ENCODE measurements at places on chromosomes 5 and 9. TPM values are rescaled to one million over a fixed set of nuclear protein-coding genes. Genes with fewer than 3 reads are reported as not detected.

- DNase-seq, result no peak
- no peak overlapping the region for H3K4me3 ChIP-seq
- H3K36me3 ChIP-seq, result no peaks in the 10 kb centered on the region
- H3K27me3 ChIP-seq, result no peaks in the 10 kb centered on the region
- no peaks in the 10 kb centered on the region for H3K4me1 ChIP-seq
Observed at GRCh38 chr5:122701640-122702523, 73.0 kb upstream of the SNX2 start.

GRCh38 chr9:26770821-26771220 lies 121.8 kb downstream of the CAAP1 start:
- H3K27ac ChIP-seq, result no peak overlapping the region
- DNase-seq, result no peak
- no peaks in the 10 kb centered on the region for H3K4me1 ChIP-seq
- no peaks in the 10 kb centered on the region for H3K27me3 ChIP-seq
- no peaks in the 10 kb centered on the region for H3K36me3 ChIP-seq

- H3K36me3 ChIP-seq, result no peaks in the 10 kb centered on the region
- no peak for DNase-seq
- H3K4me3 ChIP-seq, result no peak overlapping the region
- H3K27me3 ChIP-seq, result no peaks in the 10 kb centered on the region
- H3K4me1 ChIP-seq, result no peaks in the 10 kb centered on the region
Observed at GRCh38 chr5:111853748-111854147, 96.8 kb upstream of the NREP start.

Gene IL31RA
- total RNA-seq, result 0.90 TPM

DNA sequence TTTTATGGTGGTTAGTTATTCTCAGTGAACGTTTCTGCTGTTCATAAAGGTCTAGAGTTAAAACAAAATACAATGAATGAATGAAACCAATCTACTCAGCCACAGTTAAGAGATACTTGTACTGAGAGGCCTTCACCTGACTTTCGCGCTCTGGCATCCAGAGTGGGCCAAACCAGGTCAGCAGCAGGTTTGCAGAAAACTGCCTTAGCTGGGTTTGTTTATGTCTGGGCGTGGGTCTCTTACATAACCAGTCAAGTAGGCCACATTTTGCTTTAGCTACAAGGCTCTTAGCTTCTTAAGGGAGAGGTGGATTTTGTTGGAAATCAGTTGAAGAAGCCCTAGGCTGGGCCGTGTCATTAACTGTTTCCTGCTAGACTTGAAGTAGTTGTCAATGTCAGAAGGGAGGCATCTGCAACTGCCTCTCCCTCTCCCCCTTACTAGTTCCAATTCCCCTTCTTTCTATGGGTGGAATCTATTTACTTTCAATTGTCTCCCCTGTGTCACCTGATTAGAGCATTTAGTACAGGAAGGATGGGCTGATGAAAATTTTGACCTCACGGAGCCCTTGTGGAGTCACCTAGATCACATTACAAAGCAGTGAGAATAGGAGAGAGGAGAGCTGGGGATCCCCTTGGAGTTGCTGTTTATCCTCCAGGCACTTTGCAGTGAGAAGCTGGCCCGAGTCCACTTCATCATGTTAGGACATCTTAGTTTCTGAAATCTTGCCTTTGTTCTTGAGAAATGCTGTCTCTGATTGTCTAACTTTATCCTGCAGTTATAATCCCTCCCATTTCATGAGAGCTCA lies 200.5 kb downstream of the ARHGEF28 start:
- H3K27ac ChIP-seq, result no peak overlapping the region
- no peaks in the 10 kb centered on the region for H3K27me3 ChIP-seq
- DNase-seq, result no peak
- H3K4me1 ChIP-seq, result peaks cover 17% of the 10 kb centered on the region

Gene OR1J2
- not detected for total RNA-seq

Gene NR5A1
- not detected for total RNA-seq

DNA sequence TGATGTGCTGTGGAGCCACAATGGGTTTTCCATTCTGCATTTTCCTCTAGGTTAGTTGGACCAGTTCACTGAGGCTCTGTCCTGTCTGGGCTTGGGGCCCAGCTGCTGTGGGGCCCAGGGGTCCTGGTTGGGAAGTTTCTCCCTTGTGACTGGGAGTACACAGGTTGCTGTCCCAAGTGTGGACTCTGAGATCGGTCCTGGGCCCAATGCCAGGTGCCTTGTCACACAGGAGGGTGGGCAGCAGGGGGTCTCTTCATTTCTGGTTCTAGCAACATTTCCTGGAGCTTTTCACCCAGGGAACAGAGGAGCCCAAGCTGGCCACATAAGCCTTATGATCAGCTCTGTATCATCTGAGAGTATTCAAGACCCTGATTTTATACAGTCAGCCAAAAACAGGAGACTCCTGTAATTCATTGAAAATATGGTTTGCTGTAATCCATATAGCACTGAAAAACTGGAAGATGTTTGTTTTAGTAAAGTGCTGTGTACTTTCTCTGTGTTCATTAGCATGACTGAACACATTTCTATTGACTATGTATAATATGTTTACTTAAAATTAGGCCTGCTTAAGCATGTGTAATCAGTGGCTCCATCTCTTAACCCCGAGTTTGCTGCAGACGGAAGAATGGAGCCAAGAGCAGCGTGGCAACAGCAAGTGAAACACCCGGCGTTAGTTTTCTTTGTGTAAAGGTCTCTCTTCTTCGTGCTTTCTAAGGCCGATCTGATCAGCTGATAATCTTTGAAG lies 62.5 kb downstream of the MVB12B start:
- H3K4me1 ChIP-seq, result peaks cover 22% of the 10 kb centered on the region
- H3K27me3 ChIP-seq, result no peaks in the 10 kb centered on the region
- H3K4me3 ChIP-seq, result no peak overlapping the region
- H3K36me3 ChIP-seq, result no peaks in the 10 kb centered on the region
- DNase-seq, result no peak
- H3K27ac ChIP-seq, result no peak overlapping the region

DNA sequence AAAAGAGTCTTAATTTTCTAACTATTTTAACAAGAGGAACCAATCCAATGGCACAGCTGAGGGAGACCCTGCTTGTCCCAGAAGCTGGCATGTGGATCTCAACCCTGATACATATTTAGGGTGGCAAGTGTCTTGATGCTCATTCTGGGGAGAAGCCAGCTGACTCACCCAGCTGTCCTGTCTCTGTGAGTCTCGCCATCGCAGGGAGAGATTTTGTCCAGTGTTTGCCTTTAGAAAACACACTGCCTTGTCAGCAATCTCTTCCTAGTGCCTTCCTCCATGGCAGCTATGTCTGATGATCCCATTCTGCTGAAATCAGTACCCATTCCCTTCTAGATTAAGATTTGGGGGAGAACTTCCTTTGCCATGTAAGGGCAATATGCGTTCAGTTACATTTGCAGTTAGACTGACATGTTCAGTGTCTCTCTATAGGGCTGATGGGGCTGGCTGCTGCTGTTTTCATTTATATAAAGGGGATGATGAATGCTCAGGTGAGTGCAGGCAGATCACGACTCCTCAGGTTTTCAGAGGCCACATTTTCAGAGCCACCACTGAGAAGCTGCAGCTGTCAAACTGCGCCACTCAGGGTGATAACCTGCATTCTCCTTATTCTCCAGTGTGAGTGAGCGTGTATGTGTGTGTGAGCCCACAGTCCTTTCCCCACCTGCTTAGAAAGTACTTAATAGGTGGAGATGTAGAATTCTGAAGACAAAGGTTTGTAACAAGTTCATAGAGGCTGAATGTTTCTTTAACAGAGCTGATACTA lies 217.0 kb downstream of the GAS1 start:
- H3K27ac ChIP-seq, result no peak overlapping the region
- H3K4me3 ChIP-seq, result no peak overlapping the region
- no peaks in the 10 kb centered on the region for H3K36me3 ChIP-seq
- no peak for DNase-seq
- H3K4me1 ChIP-seq, result no peaks in the 10 kb centered on the region

DNA sequence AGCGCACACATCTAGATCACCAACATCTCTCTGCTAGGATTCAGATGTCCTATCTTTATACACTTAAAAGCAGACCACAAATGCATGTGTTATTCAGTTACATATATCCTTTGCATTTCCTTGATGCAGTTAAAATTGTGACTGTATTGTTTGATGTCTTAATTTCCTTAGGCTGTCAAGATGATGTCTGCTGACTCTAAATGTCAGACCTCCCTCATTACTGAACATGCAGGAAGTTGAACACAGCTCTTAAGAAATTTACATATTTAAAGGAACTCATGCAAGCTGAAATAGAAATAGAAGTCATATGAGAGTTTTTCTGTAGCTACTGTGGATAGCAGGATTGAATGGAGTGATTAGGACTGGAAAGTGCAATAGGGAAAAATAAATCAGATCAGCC lies 336.5 kb upstream of the SEMA6A start:
- no peaks in the 10 kb centered on the region for H3K27me3 ChIP-seq
- H3K4me3 ChIP-seq, result no peak overlapping the region
- no peak overlapping the region for H3K27ac ChIP-seq
- no peaks in the 10 kb centered on the region for H3K4me1 ChIP-seq
- H3K36me3 ChIP-seq, result no peaks in the 10 kb centered on the region
